ENCODE measurements at places on chromosomes 2 and 18.

DNA sequence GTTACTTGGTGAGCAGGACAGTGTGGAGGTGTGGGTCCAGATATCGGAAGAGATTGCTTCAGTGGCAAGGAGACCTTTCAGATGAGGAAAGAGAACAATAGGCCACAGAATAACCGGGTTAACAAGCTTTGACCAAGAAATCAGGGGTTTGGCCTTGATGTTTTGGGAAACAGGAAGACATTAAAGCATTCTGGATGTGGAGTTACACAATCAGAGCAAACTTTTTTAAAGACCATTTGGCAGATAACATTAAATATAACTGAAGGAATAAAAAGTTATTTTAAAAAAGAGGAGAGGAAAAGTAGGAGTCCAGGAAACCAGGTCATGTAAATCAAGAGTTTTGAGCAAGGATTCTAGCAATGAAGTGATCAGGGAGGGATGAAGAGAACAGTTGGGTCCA lies 35.7 kb downstream of the TNFRSF11A start:
- no peak for DNase-seq

DNA sequence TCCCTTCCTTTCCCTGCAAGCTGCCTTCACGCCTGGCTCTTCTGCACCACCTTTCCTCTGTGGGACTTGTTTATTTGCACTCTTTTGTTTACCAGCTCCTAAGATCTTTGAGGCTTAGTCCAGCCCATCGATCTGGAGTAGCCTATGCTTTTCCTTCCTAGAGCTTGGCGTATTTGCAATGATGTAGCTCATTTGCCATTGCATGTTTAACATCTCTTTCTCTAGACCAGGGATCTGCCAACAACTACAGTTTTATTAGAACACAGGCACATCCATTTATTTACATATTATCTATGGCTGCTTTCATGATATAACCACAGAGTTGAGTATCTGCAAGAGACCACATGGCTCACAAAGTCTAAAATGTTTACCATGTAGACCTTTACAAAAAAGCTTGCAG lies 150.4 kb downstream of the RAPGEF4 start:
- no peak for DNase-seq

DNA sequence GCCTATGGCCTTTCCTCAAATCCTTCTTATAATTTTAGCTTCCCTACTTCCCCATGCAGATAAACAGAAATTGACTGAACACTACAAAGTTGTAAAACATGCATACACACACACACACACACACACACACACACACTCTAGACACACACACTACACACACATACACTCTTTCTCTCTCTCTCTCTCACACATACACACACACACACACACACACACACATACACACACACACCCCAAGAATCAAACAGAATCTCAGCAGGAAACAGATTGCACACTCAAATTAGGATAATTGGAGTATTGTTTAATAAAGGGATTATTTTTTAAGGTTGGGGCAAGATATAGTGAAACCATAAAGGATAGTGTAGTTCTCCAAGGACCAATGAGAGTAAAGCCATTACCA lies 152.2 kb upstream of the SP5 start:
- no peak for DNase-seq

- no peak for DNase-seq
Measured at GRCh38 chr2:32058130-32058529, 5.2 kb upstream of the SPAST start.

GRCh38 chr18:51525453-51526225 lies 328.2 kb upstream of the MEX3C start:
- no peak for DNase-seq

GRCh38 chr18:23528580-23529472 lies 25.5 kb downstream of the RMC1 start:
- no peak for DNase-seq

- DNase-seq, result no peak
Measured at GRCh38 chr2:44547718-44548117, 186.0 kb downstream of the CAMKMT start.

- no peak for DNase-seq
Measured at GRCh38 chr2:455015-455705, 167.3 kb upstream of the ALKAL2 start.

- DNase-seq, result no peak
Measured at GRCh38 chr2:222750533-222750932, 79.1 kb downstream of the MOGAT1 start.

DNA sequence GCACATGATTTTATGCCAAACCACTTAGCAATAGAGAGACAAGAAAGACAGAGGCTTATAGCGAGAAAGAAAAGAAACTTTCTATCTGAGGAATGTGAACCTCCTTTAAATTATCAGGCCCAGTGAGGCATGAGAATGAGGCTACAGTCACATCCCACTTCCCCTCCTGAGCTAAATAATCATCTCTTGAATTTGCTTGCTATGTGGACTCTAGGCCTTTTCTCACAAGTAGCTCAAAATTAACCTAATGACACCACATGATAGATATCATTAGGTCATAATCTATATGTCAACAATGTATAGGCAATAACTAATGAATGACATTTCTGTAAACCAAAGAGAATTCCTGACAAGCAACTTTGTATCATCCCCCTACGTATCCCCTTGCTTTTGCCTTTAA lies 301.5 kb upstream of the MGAT5 start:
- DNase-seq, result no peak

GRCh38 chr2:146239392-146240135 lies 1605.3 kb upstream of the ACVR2A start:
- no peak for DNase-seq

DNA sequence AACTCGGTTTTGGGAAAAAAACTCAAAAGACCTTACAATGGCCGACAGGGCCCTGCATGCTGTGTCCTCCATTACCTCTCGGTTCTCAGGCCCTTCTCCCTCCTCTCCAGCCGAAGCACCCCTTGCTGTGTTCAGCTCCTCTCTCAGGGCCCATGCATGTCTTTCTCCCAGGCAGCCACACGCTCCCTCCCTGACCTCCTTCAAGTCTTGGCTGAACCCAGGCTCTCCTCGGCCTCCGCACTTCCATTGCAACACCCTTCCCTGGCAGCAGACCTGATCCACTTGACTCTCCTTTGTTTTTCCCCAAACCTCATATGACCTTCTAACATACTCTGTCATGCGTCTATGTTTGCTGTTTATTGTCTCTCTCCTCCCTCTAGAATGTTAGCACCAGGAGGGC lies 114.0 kb downstream of the CYP26B1 start:
- DNase-seq, result no peak
